ENCODE measurements at places on chromosomes 5 and 9.

- no peak overlapping the region for H3K27ac ChIP-seq
- H3K36me3 ChIP-seq: no peaks in the 10 kb centered on the region
- no peaks in the 10 kb centered on the region for H3K4me1 ChIP-seq
These were observed 29.5 kb downstream of the SPEF2 start for GRCh38 chr5:35647128-35647527.

DNA sequence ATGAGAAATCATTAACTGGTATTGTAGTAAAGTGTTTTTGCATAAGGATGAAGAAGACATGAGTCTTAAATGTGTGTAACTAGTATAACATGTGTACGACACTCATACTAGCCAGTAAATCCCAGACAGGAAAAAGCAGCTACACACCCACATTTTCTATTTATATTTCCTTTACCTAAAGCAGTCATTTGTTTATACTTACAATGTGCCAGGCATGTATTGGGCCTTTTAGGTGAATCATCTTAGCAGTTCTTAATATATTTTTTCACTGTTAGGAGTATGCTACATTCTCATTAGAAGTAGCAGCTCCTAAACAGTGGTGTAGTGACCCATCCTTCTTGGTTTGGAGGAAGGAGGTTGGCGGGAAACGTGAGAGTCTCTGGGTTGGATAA, 55.8 kb upstream of the TMC1 start:
- H3K27ac ChIP-seq: no peak overlapping the region
- H3K27me3 ChIP-seq: no peaks in the 10 kb centered on the region
- no peaks in the 10 kb centered on the region for H3K4me1 ChIP-seq
- no peak overlapping the region for H3K4me3 ChIP-seq
- no peaks in the 10 kb centered on the region for H3K36me3 ChIP-seq

- no peaks in the 10 kb centered on the region for H3K27me3 ChIP-seq
- no peaks in the 10 kb centered on the region for H3K4me1 ChIP-seq
- DNase-seq: peak; percentile 65
These were observed at the start of gene TJP2 for GRCh38 chr9:69173891-69174615. TSS of gene TJP2 (plus strand) at chr9:69174277. CDS start at chr9:69174373, 96 bp downstream.

DNA sequence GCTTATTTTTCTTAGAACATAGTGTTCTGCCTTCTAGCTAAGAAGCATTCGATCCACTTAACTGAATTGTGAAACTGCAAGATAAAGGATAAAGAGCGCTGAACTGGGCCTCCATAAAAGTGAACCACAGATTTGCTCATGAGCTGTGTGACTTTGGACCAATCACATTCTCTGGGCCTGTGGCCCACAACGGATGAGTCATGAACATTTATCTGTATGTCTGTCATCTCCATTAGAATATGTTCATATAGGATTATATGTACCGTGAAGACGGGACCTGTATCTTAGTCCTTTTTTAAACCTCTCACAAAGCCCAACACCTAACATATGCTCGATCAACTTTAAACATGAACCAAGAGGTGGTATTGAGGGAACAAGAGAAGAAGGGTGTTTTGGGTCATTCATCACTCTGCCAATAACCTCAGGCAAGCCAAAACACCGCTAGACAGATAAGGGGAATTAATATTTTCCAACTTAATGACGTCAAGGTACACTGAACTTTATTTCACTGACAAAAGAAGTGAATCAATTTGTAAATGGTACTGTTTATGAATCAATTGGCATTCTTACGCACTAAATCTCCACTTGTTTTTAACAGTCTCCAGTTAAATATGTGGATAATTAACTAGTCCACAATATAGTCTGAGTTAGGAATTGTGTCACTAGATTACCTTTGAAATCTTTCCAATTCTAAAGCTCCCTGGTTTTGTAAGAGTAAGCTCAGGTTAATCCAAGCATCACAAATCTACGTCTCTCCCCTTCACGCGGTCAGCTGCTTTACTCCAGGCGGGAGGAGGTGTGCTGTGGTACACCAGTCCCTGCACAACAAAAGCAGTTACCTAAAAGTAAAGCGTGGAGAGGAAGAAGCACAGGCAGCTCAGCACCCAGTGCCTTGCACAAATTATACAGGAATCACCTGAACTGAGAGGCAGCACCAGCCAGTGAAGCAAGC, 1.6 kb downstream of the TMEM245 start:
- H3K27ac ChIP-seq: peak overlapping the region; percentile 87
- DNase-seq: no peak
- H3K36me3 ChIP-seq: no peaks in the 10 kb centered on the region
- H3K4me3 ChIP-seq: peak overlapping the region; percentile 80
- H3K27me3 ChIP-seq: no peaks in the 10 kb centered on the region

DNA sequence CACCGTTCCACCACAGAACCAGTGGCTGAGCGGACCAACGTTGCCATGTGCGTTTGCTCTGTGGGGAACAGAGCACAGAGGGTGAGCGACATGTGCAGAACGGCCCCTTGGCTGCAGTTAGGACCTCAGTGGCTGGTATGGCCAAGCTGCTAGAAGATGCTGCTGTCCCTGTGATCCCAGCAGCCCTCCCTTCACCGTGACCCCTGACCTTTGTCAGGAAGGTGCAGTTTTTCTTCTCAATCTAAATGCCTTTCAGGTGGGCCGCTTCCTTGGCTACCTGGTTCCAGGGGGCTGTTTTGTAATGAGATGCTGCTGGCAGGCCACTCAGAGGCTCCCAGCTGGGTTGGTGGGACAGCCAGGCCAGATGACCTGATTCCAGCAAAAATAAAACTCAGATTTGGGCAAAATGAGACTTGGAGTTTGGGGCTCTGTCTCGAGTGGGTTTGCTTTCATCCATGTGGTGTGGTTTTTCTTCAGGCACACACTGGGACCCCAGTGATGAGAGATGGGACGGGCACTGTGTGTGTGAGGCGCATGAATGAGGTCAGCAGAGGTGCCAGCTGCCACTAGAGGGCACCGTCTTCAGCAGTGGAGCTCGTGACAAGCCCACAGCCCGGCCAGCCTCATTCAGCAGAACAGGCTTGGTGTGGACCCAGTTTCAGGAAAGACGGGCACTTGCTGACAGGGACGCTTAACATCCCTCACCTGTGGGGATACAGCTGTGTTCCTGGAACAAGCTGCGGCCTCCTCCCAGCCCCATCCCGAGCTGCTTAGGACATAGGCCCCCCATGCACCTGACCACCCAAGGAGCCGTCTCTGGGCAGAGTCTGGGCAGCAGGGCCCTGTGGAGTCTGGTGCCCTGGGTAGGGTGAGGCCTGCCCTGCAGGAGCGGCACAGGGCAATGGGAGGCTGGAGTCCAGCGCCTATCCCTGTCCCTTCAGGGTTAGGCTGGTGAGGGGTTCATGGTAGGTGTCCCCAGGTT, 4.1 kb downstream of the MRPS2 start:
- H3K36me3 ChIP-seq: no peaks in the 10 kb centered on the region
- no peaks in the 10 kb centered on the region for H3K27me3 ChIP-seq
- H3K4me3 ChIP-seq: no peak overlapping the region

DNA sequence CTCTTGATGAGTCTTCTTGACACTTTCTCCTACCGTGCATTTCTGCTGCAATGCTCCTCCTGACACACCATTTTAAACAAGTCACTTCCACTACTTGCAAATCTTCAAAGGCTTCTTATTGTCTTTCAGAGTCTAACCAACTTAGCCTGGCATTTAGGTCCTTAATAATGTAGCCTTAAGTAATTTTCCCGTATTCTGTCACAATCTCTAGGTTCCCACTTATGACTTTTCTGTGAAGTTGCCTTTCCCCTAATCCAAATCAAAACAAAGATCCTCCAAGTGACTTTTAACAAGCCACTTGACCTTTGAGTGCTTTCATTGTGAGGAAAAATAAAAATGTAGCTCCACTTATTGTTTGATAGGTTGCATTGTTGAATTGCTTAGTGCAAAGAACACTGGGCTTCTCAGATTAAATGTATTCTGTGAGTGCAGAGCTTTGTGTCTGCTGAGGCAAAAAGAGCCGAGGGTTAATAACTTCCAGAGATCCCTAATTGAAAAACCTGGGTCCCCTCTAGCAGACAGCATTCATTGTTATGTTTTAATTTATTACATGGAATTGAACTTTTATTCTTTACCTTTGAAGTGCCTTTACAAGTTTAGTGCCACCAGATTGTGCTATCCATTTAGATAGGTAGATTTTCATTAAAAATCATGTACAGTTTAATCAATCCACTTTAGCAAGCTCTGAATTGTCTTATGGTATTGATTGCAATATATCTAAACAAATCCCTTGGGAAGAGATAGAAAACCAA, 341.7 kb upstream of the TYRP1 start:
- H3K4me3 ChIP-seq: no peak overlapping the region
- no peak for DNase-seq
- H3K27me3 ChIP-seq: no peaks in the 10 kb centered on the region
- H3K4me1 ChIP-seq: no peaks in the 10 kb centered on the region
- H3K27ac ChIP-seq: no peak overlapping the region
- no peaks in the 10 kb centered on the region for H3K36me3 ChIP-seq

DNA sequence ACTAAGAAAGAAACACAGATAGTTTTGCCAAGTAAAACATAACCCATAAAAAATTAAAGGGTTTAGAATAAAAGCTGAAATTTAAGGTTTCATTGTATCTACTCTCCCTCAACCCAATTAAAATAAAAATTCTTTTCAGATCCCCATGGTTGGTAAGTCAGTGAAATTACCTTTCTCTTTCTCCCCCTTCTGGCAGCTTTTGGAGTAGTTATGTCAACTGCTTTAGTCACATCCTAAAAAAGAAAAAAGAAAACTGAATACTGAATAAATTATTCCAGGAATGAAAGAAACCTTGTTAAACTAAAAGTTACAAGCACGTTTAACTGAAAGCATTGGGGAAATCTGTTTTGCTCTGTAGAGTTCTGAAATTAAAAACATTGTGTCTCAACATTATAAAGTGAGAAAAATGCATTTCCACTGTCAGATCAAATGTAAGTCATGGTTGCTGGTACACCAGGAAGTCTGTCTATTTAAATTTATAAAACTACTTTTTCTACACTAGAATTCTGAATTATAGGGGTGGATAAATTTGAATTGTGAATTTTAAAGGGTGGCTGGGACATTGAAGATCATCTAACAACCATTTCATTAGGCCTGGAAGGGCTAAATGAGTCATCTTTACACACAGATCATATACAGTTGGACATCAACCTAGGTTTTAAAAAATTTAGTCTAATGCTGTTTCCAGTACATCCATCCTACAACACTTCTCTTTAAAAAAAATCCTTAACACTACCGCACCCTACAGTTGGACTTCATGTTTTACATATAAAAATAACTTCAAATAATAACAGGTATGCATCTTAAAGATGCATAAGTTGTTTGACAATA, 24.7 kb downstream of the PSIP1 start:
- H3K4me1 ChIP-seq: no peaks in the 10 kb centered on the region
- no peak overlapping the region for H3K4me3 ChIP-seq
- H3K27ac ChIP-seq: no peak overlapping the region
- no peak for DNase-seq
- H3K36me3 ChIP-seq: no peaks in the 10 kb centered on the region

DNA sequence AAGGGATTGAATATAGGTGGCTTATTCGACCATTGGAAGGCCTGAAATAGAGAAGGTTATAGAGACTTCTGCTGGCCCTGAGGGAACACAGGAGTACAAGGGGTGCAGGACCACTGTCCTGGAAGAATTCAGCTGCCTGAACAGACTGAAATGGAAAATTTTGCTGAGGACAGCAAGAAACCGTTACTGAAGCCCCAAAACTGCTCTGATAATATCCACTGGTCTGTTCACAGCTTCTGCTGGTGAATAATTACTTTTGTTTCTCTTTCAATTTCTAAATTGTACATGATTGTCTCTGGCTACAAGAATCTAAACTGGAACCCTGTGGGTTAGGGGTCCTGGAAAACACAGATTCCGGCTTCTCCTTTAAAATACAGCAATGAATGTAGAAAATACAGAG, 218.5 kb upstream of the CDH12 start:
- no peak overlapping the region for H3K27ac ChIP-seq
- no peak for DNase-seq
- H3K4me1 ChIP-seq: no peaks in the 10 kb centered on the region
- H3K4me3 ChIP-seq: no peak overlapping the region

Data from breast epithelium (tissue), 4 donors.